ENCODE measurements at places on chromosomes 7 and 10. TPM values are rescaled to one million over a fixed set of nuclear protein-coding genes. Genes with fewer than 3 reads are reported as not detected.

ENTPD1 gene
- total RNA-seq: 5.2 TPM

DNA sequence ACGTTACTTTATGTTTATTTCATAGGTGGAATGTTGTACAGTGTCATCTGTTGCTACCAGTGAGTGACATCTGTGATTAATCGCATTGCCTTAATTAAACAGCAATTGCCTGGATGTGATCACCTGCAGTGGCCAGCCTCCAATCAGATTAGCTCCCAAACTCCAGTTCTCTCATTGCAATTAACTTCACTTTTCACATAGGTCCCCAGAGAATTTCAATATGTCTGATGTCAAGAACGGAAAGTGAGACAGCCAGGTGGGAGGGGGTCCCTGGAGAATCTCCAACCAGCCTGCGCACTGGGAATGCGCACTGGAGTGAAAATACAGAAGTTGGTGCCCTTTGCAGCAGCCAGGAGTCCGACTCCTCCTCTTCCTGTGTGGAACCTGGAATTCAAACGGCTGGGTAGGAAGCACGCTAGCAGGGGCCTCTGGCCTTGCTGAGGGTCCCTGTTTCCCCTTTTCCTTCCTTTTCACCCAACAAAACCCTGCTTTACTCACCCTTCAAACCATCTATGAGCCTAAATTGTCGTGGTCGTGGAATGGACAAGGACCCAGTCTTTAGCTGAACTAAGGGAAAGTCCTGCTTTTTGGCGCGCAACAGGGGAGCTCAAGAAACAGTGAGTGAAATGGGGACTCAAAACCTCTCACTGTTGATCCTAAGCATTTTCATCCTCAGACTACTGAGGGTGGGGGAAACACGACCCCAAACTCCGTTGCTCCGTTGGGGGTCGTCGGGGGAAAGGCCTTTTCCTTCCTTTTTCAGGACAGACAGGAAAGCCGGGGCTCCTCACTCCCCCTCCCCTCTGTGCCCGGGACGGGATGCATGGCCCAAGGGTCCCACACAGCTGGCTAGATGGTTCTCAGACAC, 1355.5 kb upstream of the LRRTM3 start:
- H3K27ac ChIP-seq: peak overlapping the region; percentile 34
- H3K27me3 ChIP-seq: no peaks in the 10 kb centered on the region
- no peak for DNase-seq
- H3K36me3 ChIP-seq: peaks cover 2% of the 10 kb centered on the region
- H3K4me3 ChIP-seq: peak overlapping the region; percentile 86
- H3K4me1 ChIP-seq: peaks cover 15% of the 10 kb centered on the region

MINDY3 gene
- 24.2 TPM for total RNA-seq

DNA sequence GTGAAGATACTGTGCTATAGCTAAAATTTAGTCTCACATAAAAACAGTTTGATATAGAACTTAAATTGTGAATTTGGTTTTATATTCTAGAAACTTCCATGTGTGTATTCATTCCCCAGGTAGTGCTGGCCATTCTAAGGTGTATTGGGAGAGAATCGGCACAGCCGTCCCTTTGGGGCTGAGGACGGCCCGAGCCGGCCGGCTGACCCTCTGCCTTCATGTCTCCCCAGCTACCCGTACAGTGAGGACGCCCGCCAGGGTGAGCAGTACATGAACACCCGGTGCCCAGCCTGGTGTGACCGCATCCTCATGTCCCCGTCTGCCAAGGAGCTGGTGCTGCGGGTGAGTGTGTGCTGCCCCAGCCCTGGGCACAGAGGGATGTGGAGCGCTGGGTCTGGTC, 8.5 kb downstream of the NKX6-2 start:
- H3K27me3 ChIP-seq: no peaks in the 10 kb centered on the region
- no peak overlapping the region for H3K4me3 ChIP-seq
- DNase-seq: no peak
- H3K36me3 ChIP-seq: peaks cover 12% of the 10 kb centered on the region
- H3K27ac ChIP-seq: no peak overlapping the region

DNA sequence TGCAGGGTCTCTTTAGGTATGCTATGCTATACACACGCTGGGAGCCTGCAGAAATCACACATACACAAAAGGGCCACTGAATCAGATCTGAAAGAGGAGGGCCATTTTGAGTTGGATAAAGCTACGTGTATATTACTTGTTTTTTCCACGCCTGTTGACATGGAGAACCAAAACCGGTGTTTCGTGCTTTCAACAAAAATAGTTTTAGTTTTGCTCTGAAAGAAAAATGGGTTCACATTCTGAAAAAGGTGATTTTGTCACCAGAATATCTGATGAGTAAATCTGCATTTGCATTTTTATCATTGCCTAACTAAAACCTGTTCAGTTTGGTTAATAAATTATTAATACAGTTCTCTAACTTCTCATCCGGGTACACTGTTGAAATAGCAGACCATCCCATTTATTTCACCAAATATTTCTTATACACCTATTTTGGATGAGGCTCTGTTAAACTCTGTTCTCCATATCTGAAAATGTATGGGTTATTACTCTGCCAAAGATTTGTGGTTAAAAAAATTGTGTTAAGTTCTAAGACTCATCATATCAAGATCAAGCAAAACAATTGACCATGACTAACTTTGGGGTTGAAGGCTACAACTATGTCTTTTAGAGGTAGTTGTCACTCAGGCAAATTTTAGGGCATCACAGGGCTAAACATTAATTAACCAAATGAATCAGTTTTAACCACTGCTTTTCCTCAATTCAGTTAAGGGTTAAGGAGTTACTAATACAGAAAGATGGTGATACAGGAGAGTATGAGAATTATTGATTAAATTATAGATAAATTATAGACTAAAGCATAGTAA, 101.2 kb upstream of the RPA3 start:
- no peaks in the 10 kb centered on the region for H3K27me3 ChIP-seq
- no peaks in the 10 kb centered on the region for H3K36me3 ChIP-seq
- no peak overlapping the region for H3K4me3 ChIP-seq
- H3K4me1 ChIP-seq: no peaks in the 10 kb centered on the region
- H3K27ac ChIP-seq: no peak overlapping the region
- no peak for DNase-seq

GIMAP8 gene
- total RNA-seq: not detected

DNA sequence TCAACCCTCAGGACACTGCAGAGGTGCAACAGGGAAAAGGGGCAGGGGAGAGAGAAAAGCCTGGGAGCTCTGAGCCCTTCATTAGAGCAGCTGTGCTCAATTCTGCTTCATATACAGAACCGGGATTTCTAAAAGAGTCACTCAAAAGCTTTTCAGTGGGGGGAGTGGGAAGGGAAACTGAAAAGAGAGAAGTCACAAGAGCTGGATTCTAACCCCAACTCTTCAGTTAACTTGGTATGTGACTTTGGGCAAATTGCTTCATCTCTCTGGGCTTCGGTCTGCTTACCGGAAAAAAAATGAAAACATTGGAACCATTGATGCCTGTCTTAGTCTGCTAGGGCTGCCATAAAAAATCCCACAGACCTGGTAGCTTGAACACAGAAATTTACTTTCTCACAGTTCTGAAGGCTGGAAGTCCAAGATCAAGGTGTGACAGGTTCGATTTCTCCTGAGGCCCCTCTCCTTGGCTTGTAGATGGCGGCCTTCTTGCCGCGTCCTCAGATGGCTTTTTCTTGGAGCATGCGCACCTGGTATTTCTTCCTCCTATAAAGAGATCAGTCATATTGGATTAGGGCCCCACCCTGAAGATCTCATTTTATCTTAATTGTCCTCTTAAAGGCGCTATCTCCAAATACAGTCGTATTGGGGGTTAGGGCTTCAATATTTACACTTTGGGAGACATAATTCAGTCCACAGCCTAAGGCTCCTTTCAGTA, 118.3 kb upstream of the KMT2E start:
- no peak overlapping the region for H3K4me3 ChIP-seq
- peaks cover 18% of the 10 kb centered on the region for H3K27me3 ChIP-seq
- no peak for DNase-seq
- no peak overlapping the region for H3K27ac ChIP-seq
- no peaks in the 10 kb centered on the region for H3K4me1 ChIP-seq
- H3K36me3 ChIP-seq: no peaks in the 10 kb centered on the region

- H3K4me1 ChIP-seq: no peaks in the 10 kb centered on the region
- H3K27ac ChIP-seq: no peak overlapping the region
- no peak overlapping the region for H3K4me3 ChIP-seq
- no peaks in the 10 kb centered on the region for H3K36me3 ChIP-seq
These were observed 51.1 kb downstream of the YKT6 start for GRCh38 chr7:44251881-44252280.

DNA sequence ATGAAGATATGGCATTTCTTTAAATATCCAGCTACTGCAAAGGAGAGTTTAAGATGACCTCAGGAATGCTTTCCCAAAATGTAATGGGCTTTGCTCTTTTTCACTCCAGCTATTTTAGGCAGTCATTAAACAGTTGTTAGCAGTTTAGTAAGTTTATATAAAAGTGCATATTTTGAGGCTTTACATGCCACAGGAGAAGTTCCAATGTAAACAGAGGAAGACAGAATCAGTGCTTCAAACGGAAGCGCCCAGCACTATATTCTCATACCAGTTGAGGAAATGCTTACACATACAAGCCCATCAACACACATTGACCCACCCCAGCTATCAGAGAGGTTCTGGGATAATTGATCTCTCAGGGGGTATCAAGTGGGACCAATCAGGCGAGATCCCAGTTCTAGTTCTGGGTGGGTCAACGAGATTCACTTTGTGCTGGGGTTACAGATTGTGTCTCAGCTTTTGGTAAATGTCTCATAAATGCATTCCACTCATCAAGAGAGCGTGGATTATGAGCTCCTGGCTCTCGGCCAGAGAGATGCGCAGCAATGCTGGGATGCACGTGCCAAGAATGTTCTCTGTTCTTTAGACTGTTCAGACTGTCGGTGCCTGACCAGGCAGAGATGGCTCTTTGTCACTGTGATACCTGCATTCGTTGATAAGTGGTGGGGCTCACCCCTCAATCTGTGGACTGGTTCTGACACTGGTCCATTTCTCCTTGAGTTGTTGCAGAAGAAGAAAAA, 55.0 kb downstream of the CACNB2 start:
- DNase-seq: no peak
- no peaks in the 10 kb centered on the region for H3K36me3 ChIP-seq
- no peak overlapping the region for H3K27ac ChIP-seq

GRCh38 chr10:17474595-17475323, 20.4 kb upstream of the ST8SIA6 start:
- H3K27me3 ChIP-seq: peaks cover 18% of the 10 kb centered on the region
- no peak overlapping the region for H3K4me3 ChIP-seq
- H3K36me3 ChIP-seq: no peaks in the 10 kb centered on the region
- no peak for DNase-seq
- H3K4me1 ChIP-seq: peaks cover 4% of the 10 kb centered on the region
- no peak overlapping the region for H3K27ac ChIP-seq

- H3K4me3 ChIP-seq: no peak overlapping the region
- no peaks in the 10 kb centered on the region for H3K27me3 ChIP-seq
- DNase-seq: no peak
- no peaks in the 10 kb centered on the region for H3K4me1 ChIP-seq
These were observed 319.0 kb downstream of the GLRX3 start for GRCh38 chr10:130455111-130455695.

GRCh38 chr7:117154721-117155120, 168.1 kb downstream of the WNT2 start:
- DNase-seq: no peak
- H3K4me3 ChIP-seq: no peak overlapping the region
- H3K27ac ChIP-seq: no peak overlapping the region
- peaks cover 7% of the 10 kb centered on the region for H3K4me1 ChIP-seq

DNA sequence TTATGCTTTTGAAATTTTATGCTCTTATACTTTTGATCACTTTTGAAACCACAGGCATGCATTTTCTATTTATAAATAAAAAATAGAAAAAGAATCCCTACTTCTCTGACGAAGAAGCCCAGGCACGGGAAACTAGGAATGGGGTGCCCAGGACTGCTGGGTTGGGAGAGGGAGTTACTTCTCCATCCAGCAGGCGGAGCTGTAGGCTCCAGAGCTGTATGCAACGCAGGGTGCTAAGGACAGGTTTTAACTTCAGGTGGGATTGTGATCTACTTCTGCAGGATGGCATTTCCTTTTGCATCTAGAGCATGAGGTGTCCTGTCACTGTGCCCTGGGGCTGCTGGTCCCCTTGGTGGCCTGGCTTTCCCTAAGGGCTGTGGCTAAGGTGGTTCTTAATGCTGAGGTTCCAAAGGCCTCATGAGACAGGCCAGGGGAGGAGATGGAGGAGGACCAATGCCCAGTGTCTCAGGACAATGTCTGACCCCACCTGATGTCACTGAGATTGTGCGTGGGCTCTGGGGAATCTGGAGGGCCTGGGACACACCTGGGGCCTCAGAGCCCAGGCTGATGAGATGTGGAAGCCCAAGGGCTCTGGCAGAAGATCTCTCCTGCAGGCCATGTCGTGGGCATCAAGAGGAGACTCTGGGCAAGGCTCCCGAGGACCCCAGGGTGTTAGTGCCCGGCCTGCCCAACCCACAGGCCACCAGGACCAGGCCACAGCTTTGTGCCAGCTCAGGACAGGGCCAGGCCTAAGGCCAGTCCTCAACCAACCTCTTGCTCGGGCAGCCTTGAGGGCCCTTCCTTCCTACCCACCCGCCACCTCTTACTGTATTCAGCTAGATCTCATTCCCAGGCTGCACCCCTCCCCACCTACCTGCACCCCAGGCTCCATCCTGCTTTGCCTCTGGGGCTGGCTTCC, 507 bp downstream of the CCDC201 start:
- no peaks in the 10 kb centered on the region for H3K36me3 ChIP-seq
- no peak overlapping the region for H3K27ac ChIP-seq
- DNase-seq: no peak
- no peak overlapping the region for H3K4me3 ChIP-seq
- H3K27me3 ChIP-seq: no peaks in the 10 kb centered on the region

DNA sequence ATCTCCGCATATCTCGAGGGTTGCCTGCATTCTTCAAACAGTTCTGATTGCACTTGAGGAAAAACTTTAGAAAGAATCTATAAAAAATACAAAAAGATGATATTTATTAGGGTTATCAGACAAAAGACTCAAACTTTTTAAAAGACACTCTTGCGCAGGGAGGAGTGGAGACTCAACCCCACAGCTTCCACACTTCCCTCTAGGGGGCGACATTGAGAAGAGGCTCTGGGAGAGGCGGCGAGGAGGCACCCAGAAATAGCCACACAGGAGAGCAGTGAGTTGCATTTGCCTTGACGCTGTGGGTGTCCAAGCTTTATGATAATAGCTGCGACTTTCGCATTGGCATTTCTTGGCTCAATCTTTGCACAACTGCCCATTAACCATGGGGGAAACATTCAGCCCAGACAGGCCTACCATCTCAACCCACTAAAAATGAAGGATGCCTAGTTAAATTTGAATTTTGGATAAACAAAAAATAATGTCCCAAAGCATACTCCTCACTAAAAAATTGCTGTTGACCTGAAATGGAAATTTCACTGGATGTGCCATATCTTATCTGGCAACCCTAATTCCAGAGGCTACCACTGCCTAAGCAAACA, 86.2 kb downstream of the EBF3 start:
- peaks cover 3% of the 10 kb centered on the region for H3K27me3 ChIP-seq
- no peaks in the 10 kb centered on the region for H3K36me3 ChIP-seq
- no peak overlapping the region for H3K27ac ChIP-seq
- no peak overlapping the region for H3K4me3 ChIP-seq
- DNase-seq: no peak

HELLS gene
- total RNA-seq: 11.7 TPM

CFAP70 gene
- total RNA-seq: 1.4 TPM

LIPJ gene
- total RNA-seq: not detected

AOAH gene
- total RNA-seq: not detected

- peaks cover 10% of the 10 kb centered on the region for H3K27me3 ChIP-seq
- no peak overlapping the region for H3K4me3 ChIP-seq
- no peak overlapping the region for H3K27ac ChIP-seq
- no peaks in the 10 kb centered on the region for H3K36me3 ChIP-seq
These were observed 21.7 kb upstream of the FOXI2 start for GRCh38 chr10:127715249-127715648.

All from chondrocyte (in vitro differentiated cells).